Myocyte (in vitro differentiated cells): ENCODE measurements at places on chromosomes 2 and 18. TPM values are rescaled to one million over a fixed set of nuclear protein-coding genes. Genes with fewer than 3 reads are reported as not detected.

The TSPYL6 gene
- total RNA-seq = not detected in 2 replicates

The TRAK2 gene
- total RNA-seq = 34.3 and 47.9 TPM in 2 replicates

The CDCA7 gene
- 0.16 and 0.70 TPM in 2 replicates for total RNA-seq

The HOXD9 gene
- total RNA-seq = 0.16 and 0.29 TPM in 2 replicates

The MC2R gene
- total RNA-seq = not detected in 2 replicates

The LIPG gene
- total RNA-seq = 3.0 TPM in 2 replicates

The SCLY gene
- 20.6 and 34.4 TPM in 2 replicates for total RNA-seq

The THAP4 gene
- total RNA-seq = 50.0 and 54.7 TPM in 2 replicates

The SCTR gene
- total RNA-seq = not detected in 2 replicates

The ARHGAP28 gene
- 14.7 and 17.8 TPM in 2 replicates for total RNA-seq

The AQP4 gene
- total RNA-seq = not detected in 2 replicates

The TRABD2A gene
- 0.73 and 1.4 TPM in 2 replicates for total RNA-seq

The GATA6 gene
- 0.08 TPM in 1 of 2 replicates, not detected in the other for total RNA-seq

The SLC5A7 gene
- total RNA-seq = not detected in 2 replicates

The NGEF gene
- 0.19 TPM in 1 of 2 replicates, not detected in the other for total RNA-seq
